ENCODE measurements at places on chromosomes 4 and X.

- peak; percentile 13 for DNase-seq
These were observed 36.0 kb downstream of the P2RY8 start for GRCh38 chrX:1500701-1501624.

GRCh38 chr4:96598465-96598864, 758.6 kb downstream of the PDHA2 start:
- no peak for DNase-seq

- no peak for DNase-seq
These were observed 47.6 kb downstream of the FSTL5 start for GRCh38 chr4:162116095-162116779.

DNA sequence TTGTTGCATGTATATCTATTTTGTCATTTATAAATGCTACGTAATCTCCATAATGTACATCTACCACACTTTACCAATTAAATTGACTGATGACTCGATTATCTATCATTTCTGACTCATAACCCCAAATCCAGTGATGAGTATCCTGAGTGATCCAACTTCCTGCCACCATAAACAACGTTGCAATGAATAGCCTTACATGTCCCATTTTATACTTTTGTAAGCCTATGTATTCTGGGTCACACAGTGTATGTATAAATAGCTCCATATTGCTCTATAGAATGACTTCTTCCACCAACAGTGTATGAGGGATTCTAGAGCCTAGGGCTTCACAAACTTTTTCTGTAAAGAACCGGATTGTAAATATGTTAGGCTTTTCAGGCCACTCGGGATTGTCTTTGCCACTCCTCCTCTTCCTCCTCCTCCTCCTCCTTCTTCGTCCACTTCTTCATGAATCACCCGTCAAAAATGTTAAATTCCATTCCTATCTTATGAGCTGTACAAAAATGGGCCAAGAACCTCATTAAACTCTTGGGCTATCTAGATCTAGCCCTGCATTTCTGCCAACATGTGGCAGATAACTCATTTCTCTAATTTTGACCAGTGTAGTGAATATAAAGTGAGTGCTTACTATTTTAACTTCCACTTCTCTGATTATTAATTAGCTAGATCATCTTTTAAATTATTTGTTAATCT, 672.2 kb upstream of the AMOT start:
- DNase-seq = peak; percentile 55

GRCh38 chrX:147679356-147680005, 232.2 kb upstream of the FMR1 start:
- no peak for DNase-seq

GRCh38 chr4:71367546-71367945, 28.7 kb downstream of the SLC4A4 start:
- DNase-seq = no peak

DNA sequence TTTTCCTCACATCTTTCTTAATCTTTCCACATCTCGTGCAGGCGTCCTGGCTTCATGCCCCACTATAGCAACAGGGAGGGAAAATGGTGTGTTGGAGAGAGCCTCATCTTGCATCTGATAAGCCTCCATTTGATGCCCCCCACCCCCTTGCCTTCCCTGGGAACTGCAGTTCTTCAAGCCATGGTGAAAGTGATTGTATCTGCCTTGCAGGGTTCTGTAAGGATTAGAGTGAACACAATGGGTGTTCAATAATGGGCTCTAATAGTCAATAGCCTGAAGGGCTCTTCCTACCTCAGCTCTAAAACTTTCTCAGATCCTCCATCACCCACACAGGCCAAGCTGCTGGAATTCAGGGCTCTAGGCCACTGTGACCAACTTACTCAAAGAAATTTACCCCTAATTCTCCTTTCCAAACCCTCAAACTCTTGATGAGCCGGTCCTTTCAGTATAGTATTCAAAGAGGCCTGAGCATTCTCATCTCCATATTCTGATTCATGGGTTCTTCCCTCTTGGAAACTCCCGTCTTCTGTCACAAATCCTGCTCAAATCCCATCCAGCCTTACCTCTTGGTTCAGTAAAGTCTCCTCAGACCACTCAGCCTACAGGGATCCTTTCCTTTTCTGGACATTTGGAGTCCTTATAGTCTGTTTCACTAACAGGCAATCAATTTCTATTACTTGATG, 128.3 kb upstream of the TRIM2 start:
- DNase-seq = no peak

DNA sequence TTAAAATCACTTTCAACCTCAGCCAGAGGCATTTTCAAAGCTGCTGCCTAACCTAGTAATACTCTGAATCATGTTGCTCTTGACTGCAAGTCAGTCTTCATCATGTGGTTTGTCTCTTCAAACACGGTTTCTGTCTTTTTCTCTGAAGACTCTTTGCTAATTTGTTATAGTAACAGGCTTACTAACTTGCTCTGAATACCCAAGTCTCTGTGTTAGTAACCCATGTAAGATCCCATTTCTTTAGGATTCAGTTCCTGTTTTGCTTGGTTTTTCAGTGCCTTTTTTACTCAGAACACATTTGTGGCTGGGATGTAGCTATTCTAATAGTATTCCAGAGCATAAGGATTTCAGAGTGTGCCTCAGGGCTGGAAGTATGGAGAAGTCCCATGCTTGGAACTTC, 1450.6 kb upstream of the IGFBP7 start:
- no peak for DNase-seq

DNA sequence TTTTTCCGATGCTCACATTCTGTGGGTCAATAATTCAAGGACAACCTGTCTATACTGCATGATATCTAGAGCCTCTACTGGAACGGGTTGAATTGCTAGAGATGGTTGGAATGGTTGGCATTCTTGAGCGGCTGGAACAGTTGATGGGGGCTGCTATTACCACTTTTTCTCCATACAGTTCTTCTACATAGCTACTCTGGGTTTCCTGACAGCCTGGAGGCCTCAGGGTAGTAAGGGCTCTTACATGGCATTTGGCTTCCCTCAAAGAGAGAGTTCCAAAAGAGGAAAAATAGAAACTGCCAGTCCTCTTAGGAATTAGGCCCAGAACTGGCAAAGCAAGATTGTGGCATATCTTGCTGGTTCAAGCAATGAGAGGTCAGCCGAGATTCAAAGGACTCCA, 53.1 kb downstream of the NAA11 start:
- DNase-seq = no peak

DNA sequence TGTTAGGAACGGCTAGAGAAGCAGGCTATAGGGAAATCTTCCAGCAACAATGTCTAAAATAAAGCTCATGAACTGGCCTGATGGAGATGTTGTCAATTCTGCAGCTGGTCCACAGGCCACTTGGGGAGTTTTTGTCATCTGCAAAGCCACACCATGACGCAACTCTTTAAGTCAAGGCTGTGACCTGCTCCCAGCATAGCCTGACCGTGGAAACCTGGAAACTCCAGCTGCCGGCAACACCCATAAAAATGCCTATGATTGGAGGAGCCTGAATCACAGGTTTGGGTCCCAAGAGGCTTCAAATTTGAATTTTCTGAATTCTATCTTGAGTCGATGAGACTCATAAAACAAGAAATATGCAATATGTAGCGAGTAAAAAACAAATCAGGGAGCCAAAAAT, 969.2 kb upstream of the PRKX start:
- DNase-seq = no peak

- peak; percentile 63 for DNase-seq
These were observed 230.6 kb downstream of the NSUN7 start for GRCh38 chr4:40980318-40980883.

- no peak for DNase-seq
These were observed 315.9 kb downstream of the BMPR1B start for GRCh38 chr4:95073646-95074045.

DNA sequence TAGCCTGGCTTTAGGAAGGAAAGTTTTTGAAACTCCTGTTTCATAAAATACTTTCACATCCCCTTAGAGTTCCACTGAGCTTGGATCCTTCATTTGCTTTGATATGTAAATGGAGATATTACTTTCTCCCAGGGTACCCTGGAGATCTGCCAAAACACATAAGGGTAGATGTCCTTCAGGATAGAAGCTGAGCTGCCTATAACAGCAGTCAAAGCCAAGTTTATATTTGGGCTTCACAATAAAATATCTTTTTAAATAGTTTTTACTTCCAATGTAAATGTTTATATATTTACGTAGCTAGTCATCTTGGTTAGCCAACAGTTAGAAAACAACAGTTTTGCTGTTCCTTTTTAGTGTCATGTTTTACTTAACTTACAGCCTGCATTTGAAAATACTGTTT, 742.3 kb upstream of the POU3F4 start:
- no peak for DNase-seq

GRCh38 chr4:153204247-153204671, at the start of gene TRIM2:
TRIM2 (plus strand) TSS chr4:153204443; CDS start chr4:153204531, 88 bp downstream.
- peak; percentile 40 for DNase-seq

- DNase-seq = no peak
These were observed 5.9 kb upstream of the GPKOW start for GRCh38 chrX:49129427-49129826.

DNA sequence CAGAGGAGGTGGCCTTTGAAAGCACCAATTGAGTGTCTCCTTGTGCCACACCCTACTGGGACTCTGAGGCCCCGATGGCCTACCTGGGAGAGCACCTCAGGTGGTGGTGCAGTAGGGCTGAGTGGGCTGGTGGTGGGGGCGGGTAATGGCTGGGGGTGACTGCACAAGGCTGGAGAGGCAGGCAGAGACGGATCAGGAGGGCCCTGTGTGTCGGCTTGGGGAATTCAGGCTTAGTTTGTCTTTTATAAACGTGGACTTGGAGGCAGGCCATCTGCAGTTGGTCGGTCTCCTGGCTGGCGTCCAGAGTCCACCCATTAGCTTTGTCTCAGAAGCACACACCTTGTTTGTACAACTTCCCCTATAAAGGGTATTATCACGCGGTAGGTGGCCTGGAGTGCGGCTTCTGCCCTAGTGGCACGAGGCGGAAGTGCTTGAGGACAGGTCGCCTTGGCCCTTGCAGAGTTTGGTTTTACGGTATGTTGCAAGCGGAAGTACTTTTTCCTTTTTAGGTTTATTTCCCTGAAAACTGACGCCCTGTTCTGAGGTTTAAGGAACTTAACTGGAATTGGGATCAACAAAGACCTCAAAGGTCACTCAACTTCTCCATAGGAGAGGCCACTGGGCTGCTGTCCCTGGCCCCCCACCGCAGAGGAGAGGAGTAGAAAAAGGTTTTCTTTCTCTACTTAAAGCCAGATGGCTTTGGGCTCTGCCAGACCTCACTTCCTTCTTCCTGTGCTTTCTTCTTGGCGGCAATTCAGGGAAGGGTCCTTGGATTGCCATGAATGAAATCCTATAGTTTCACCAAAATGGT, 8.0 kb downstream of the TBC1D14 start:
- DNase-seq = peak; percentile 83

DNA sequence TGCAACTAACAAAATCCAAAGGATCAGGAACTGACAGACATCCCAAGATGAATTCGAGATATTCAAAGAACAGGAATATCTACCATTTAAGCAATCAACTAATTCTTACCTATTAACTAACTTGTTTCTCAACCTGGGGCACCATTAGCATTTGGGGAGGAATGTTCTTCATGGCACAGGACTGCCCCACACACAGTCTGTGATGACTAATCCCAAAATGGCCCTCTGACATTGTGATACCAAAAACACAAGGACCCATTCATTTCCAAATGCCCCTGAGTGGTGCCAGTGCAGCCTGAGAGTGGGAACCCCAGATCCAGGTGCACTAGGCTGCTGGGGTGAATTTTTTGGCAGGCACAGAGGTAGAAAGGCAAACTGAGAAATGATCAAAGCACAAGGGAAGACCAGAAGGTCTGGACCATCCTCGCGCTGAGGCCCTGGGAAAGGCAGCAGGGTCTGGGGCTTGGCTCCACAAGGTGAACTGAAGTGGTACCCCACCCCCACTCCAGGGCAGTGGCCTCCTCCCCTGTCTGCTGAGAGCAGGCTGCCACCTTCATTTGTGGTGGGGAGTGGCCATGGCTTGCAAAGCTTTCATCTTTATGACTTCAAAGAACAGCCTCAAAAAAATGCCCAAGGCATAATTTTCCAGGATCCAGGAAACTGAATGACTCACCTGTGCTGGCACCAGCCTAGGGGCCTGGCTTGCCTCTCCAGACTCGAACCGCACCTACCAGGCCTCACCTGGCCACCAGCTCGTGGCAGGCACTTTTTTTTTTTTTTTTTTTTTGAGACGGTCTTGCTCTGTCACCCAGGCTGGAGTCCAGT, 122.4 kb downstream of the BCOR start:
- no peak for DNase-seq
